ENCODE measurements at places on chromosomes 12 and 14.
A peak's percentile ranks its signal among the peaks of the same experiment; 100 is the strongest.

GRCh38 chr12:66678338-66679275, at the start of gene GRIP1:
Gene GRIP1, minus strand, starts transcription at chr12:66679076. Its CDS starts 172 bp downstream, at chr12:66678904.
- no peak for DNase-seq

DNA sequence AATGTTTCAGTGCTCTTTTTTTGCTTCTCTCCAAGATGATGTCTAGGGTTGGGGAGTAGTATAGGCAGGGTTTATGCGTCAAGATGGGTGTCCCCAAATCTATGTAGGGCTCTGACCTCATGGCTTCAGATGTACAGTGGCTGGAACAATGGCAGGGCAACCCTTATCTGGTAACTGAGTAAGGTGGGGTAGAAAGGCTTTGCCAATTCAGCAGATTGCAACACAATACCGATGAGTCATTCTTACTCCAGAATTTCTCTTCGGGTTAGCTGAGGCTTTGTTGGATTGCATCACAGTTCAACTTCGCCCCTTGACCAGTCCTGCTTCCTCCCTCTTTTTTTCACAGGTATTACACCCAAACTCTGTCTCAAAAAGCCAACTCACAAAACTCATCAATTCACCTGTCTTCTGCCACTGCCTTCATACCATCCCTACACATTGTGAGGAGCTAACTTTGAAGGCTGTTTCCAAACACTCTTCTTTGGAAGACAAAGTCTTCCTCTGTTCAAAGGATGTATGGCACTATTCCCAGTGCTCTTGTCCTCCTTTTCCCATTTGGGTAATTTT, 190.2 kb upstream of the CNOT2 start:
- DNase-seq, result no peak

DNA sequence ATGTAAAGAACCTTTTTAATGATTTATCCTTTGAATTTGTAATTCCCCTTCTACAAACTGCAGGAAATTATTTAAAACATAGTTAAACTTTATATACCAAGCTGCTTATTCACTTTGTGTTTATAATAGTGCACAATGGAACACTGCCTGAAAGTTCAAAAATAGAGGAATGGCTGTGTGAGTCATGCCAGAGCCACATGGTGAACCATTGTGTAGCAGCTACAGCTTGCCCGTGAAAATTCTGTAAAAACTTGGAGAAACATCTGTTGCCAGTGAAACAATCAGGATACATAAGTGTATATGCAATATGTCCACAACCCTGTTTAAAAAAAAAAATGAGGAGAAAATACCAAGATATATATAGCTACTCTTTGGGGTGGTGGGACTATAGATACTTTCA, 59.5 kb downstream of the VEZT start:
- DNase-seq, result peak; percentile 47

DNA sequence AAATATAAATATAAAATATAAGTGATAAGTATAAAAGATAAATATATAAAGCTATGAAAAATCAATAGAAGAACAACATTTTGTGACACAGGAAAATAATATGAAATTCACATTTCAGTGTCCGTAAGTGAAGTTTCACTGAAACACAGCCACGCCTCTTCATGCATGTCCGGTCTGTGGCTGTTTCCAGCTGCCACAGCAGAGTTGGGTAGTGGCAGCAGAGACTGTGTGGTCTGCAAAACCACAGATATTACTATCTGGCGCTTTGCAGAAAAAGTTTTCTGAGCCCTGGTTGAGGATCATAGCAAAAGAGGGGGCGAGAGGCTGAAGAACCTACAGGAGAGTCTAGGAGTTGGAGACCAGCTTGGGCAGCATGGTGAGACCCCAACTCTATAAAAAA, 780 bp downstream of the SERPINA4 start:
- DNase-seq, result no peak

DNA sequence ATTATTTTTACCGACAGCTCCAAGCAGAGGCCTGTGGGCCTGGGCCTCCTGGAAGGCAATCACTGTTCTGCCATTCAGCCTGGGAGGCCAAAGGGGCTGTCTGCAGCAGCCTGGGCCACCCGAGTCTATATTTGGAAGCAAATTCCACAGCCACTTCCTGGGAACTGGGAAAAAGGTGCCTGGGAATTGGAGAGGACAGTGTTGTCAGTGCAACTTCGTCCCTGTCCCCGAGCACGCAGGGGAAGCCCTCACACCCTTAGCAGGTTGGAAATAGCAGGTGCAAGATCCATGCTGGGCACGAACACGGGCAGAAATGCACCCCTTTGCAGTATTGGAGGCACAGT, 9.6 kb upstream of the TBX5 start:
- no peak for DNase-seq

DNA sequence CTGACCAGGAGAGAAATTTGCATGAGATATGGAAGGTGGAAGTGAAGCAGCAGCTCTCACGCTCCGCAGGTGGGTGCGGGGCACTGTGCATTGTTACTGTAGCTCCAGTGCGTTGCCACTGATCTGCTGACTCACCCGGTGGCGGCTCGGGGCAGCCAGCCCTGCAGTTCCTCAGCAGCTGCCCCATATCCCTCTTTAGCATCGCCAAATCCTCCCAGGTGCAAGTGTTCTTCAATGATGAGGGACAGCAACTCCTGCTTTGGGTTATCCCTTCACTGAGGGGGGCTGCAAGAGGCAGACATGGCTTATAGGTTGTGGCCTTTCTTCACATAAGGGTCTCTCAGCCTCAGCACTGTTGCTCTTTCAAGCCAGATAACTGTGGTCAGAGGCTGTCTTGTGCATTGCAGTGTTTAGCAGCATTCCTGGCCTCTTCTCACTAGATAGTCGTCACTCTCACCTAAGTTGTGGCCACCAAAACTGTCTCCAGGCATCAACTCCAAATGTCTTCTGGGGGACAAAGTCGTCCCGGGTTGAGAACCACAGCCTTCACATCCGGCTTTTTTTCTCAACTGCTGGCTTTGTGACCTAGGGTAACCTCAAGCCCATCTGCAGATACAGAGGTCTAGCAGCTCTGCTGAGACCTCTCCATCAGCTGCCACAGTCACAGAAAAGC, 180.8 kb downstream of the EFCAB11 start:
- DNase-seq, result no peak

DNA sequence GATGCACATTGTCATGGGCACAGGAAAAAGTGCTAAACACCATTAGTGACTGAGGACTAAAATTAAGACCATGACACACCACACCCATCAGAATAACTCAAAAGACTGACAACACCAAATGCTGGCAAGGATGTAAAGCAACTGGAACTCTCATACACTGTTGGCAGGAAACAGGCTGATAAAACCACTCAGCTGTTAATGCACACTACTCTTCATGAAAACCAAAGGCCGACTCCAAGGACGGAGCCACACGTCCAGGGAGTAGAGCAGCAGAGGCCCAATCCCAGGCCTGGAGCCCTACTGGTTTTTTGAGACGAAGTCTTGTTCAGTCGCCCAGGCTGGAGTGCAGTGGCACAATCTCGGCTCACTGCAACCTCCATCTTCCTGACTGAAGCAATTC, 6.4 kb downstream of the RAD52 start:
- DNase-seq, result no peak

DNA sequence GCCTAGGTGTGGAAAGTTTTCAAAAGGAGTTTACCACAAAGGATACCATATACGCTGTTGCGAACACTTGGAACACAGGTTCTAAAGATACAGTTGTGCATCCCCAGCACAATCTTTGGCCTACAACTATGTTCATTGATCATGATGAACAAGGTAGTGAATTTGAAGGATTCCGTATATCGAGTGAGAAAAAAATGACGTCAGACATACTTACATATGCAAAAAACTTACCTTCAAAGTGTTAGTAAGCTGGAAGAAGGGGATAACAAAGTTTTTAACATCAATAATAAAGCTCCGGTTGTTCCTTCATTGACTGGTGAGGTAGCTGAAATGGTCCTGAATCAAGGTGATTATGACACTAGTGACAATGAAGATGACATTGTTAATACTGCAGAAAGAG, 133.9 kb upstream of the PDE3A start:
- DNase-seq, result no peak

DNA sequence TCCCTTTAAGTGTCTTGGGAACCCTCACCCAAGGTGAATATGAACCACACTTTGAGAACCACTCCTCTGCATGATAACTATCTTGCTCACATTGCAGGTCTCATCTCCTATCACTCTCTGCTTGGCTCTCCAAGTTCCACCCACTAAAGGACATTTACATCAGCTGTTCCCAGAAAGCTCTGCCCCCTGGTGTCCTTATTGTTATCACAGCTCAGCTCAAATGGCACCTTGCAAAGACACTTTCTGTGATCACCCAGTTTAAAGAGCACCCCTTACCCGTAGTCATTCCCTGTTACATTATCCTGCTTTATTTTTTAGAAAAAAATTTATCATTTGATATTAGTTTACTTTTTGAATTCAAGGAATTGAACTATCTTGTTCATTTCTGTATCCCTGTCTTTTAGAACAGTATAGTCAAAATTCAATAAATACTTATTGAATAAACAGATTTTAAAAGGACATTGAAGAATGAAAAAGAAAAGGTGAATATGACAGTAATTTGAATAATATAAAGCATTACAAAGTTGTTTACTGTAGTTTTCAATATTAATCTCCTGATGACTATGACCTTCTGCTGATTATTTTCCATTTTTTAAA, 20.5 kb upstream of the GUCY2C start:
- peak; percentile 13 for DNase-seq

- no peak for DNase-seq
These were observed 6.0 kb downstream of the HEATR5A start for GRCh38 chr14:31414190-31414833.
